ENCODE measurements at places on chromosomes 2 and 18.

GRCh38 chr2:120228503-120228902, 5.3 kb upstream of the TMEM185B start:
- DNase-seq = no peak

DNA sequence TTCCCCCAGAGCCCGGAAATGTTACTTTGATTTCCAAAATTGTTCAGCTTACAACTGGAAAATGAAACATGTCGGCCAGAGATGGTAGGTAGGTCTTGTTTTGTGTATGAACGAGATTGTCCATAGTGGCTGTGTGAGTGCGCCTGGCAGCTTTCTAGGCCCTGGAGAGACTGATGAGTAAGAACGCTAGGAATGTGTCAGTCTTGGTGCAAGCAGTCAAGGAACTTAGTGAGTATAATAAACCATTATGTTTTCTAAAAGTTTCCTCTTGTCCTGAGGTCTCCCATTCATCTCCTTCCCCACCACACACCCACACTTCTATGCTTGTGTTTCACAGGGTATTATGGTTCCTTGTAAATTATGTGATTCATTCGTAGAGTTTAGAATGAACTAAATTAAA, 234.2 kb downstream of the CDH2 start:
- DNase-seq = no peak

- no peak for DNase-seq
Observed at GRCh38 chr18:58350526-58350925, 278.4 kb downstream of the ALPK2 start.

DNA sequence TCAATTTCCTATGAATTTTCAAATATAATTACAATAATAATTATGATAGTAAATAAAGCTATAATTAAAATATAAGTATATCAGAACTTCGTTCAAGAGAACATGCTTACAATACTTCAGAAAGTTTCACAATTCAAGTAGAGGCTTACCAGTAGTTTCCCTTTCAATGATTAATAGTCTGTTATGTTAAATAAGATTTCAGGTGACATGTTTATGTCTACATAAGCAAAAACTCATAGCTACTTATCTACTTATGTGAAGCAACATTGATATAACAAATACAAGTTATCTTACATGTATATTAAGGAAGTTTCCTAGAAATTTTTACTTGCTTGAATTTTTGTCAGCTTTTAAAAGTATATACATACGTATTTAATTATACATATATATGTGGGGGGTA, 4.5 kb upstream of the COL3A1 start:
- DNase-seq = no peak

- no peak for DNase-seq
Observed at GRCh38 chr2:200575957-200576356, 9.9 kb upstream of the AOX1 start.

All from stimulated activated CD8-positive, alpha-beta memory T cell treated with anti-CD3 and anti-CD28 coated beads, Interleukin-7, amount 100 ng/mL, for 1 hour (primary cell).